Neural crest cell (in vitro differentiated cells): ENCODE measurements at places on chromosomes 12 and 14.
A peak's percentile ranks its signal among the peaks of the same experiment; 100 is the strongest.

DNA sequence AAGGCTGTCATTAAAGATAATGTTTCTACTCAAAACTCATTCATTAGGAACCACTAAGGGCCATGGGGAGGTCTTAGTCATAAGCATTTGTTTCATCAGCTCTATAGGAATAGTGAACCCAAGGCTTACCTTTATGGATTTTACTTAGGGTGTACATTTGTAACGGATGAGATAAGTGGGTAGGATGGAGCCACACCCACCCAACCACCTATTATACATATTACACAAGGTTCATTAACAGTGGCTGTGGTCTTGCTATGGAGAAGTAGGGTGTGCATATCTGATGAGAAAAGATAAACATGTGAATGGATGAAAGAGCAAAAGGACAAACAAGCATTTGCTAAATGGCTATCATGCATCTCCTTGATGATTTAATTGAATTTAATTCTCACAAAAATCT, 39.6 kb upstream of the ITPR2 start:
- no peak for DNase-seq

DNA sequence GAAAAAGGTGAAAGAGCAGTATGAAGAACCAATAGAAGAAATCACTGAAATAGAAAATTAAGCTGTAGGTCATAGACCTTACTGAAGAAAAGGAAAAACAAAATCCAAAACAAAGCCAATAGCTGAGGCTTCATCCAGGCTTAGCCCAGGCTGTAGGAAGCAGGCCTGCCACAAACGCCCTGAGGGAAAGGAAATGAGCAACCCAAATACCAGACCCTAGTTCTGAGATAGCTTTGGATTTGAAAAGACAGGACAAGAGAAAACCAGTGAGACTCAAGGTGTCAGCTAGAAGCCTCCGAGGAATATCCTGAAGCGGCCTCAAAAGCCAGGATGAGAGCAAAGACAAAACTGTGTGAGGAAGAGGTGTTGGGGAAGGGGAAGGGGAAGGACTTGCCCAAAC, 79.2 kb downstream of the FERMT2 start:
- no peak for DNase-seq

GRCh38 chr14:50542941-50543418, 10.6 kb upstream of the MAP4K5 start:
- DNase-seq, result peak; percentile 24

GRCh38 chr12:123529686-123530085, 3.8 kb downstream of the RILPL1 start:
- no peak for DNase-seq

GRCh38 chr12:102950950-102951619, 6.4 kb upstream of the ASCL1 start:
- DNase-seq, result no peak

DNA sequence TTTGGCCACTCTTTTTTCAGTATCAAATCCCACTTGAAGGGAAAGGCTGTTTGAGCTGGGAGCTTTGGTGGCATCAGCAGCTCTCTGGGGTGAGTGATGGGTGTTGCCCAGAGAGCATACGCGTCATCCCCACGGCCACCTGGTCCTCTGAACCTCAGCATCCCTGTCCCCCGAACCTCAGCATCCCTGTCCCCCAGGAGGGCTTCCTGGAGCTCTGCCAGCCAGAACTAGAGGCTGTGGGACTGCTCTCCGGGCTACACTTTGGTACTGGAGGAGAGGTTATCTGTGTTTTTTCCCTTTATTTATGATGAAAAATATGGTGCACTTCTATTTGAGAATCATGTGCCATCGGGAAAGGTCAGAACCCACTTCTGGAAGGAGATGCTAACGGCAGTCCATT, 131.5 kb upstream of the RTL1 start:
- DNase-seq, result no peak
